ENCODE measurements at places on chromosomes 6 and 20. TPM values are rescaled to one million over a fixed set of nuclear protein-coding genes. Genes with fewer than 3 reads are reported as not detected.

Gene ZC2HC1B
- total RNA-seq: not detected

Gene ENPP3
- 0.68 TPM for total RNA-seq

DNA sequence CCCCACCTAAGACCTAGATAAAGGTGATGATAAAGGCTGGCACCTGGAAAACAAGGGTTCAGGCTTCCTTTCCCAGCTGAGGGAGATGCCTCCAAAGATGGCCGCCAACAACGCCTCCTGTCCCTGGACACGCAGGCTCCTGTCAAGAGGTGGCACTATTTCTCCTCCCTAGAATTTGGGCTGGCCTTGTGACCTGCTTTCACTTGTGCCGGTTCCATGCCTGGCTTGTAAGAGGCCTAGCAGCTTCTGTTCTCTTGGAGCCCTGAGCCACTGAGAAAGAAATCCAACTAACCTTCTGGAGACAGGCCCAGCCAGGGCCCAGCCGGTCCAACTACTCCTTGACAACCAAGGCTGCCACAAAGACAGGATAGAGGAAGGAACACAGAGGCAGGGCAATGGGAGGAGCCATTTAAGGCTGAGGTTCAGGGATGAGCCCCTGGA lies 60.2 kb upstream of the RALY start:
- peak; percentile 67 for DNase-seq

Gene SLC25A27
- 49.4 TPM for total RNA-seq

- DNase-seq: no peak
Observed at GRCh38 chr20:33480048-33480447, 9.8 kb upstream of the CBFA2T2 start.

DNA sequence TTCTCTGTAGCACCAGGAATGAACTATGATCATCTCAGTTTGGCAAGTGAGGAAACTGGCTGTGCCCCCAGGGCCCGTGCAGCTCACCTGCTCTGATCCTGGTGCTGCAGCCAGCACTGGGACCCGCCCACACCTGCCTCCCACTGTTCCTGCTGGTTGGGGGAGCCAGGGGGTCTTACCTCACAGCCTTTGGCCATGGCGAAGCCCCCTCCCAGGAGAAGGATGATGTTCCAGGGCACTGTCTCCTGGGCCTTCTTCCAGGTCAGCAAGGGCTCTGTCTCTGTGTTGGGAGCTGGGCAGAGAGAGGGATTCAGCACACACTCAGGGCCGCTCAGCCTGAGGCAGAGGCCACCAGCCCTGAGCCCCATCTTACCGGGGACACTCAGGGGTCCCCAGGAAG lies 24.9 kb upstream of the OCSTAMP start:
- DNase-seq: no peak

DNA sequence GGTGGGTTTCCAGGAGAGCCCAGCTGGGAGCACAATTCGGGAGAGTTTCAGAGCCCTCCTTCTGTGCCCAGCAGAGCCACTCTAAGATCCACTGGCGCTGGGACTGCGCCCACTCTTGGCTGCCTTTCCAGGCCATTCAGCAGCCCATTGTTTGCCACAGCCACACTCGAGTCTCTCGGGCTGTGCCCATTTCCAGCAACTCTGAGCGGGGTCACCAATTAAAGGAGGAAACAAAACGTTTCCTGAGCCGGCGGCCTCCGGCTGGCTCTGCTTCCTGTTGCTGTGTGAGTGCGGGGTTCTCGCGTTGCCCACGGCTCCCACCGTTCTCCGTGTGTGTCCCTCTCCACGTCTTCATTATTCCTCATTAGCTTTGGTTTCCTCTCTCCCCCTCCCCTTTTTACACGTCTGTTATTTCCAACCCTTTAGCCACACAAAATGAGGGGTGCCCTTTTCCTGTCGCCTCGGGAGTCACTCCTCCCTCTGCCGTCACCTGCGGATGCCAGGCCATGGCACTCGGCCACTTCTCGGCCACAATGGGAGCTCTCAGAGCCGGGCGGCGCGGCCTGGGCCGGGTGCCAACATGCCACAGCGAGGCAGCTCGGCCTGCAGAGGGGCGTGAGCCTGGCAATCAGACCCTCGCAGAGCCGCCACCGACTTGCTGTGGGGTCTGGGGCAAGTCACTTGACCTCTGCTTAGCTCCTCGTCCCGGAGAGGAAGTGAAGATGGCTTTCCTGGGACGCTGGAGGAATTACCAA lies 94.3 kb upstream of the NKX2-2 start:
- peak; percentile 93 for DNase-seq

DNA sequence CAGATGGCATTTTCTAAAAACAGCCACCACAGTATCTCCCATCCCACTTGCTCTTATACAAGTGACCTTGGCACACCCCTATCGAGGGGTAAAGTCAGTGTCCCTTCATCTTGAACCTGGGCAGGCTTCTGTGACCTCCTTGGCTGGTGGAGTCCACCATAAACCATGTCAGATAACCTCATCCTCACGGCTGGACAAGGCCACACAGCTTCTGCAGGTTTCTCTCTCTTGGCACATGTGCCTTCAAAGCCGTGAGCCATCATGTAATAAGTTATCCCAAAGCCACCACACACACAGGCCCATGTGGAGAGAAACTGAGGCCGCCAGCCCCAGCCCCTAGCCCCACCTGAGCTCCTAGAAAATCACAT lies 105.4 kb downstream of the SNX5 start:
- DNase-seq: no peak

Gene TBX18
- 2.2 TPM for total RNA-seq

DNA sequence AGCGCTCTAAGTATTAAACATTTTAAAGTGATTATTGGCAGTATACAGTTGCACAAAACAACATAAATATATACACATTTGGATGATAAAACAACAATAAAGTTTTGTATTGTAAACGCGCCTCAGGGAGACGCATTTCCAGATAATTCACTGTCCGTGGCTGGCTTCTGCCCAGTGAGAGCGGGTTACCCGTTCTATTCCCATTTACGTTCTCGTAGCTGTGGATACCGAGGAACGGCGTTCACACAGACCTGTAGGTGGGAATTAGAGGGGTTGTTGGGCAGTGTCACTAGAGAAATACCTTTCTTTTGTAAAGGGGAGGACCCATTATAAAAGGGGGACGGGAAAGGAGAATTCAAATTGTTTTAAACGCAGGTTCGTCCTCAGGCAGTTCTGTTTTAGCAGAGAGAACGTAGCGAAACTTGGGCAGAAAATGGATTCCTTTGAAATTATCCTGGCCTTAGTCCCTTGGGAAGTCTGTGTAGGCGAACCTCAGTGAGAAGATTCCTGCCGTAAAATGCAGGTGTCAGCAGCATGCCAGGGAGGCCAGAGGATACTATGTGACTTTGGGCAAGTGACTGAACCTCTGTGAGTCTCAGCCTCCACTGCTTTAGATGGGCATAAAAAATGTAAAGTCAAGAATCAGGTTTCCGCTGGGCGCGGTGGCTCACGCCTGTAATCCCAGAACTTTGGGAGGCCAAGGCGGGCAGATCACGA lies 756 bp downstream of the MTG2 start:
- no peak for DNase-seq

Gene ERVFRD-1
- total RNA-seq: not detected

Gene ENPP1
- 1.9 TPM for total RNA-seq

GRCh38 chr6:40587240-40588069 lies at the start of gene LRFN2:
LRFN2 (minus strand) TSS chr6:40587364.
- peak; percentile 80 for DNase-seq

GRCh38 chr6:36029464-36029863 lies 1.9 kb downstream of the MAPK14 start:
- DNase-seq: no peak

GRCh38 chr6:152695372-152696045 lies 2.2 kb upstream of the MYCT1 start:
- DNase-seq: no peak

DNA sequence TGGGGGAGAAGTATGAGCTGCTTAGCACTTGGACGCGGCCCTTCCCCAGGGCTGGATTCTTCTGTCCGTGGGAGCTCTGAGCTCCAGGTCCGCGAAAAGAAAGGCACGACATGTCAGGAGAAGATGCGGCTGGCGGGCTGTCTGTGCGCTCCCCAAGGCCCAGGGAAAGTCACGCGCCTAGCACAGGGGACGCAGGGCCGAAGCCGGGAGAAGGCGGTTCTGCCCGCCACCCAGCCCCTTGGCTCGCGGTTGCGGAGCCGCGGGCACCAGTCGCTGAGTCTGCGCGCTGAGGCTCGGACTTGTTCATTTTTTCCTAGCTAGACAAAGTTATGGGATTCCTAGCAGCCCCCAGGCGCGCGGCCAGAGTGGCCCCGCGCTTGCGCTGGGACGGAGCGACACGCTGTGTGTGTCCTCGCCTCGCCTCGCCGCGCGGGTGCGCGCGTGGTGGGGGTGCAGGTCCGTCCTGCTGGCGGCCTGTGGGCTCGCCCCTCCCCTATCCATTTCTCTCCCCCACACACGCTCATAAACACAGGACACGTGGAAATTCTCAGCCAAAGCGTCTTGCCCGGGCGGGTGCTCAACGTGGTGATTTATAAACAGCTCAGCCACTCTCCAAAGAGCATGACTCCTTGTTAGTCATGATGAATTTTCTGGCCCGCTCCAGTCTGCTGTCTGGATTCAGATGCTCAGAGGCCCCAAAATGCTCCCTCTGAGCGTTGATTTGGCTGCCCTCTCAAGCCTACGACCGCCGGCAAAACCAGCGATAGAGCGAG lies 1.9 kb upstream of the POU3F2 start:
- peak; percentile 78 for DNase-seq

- no peak for DNase-seq
Observed at GRCh38 chr20:682123-682522, 6.5 kb upstream of the SCRT2 start.

Measured in dorsolateral prefrontal cortex (tissue), 122 donors.